Stimulated activated CD8-positive, alpha-beta memory T cell treated with anti-CD3 and anti-CD28 coated beads, Interleukin-15, amount 100 ng/mL, for 24 hours (primary cell): ENCODE measurements at places on chromosomes 11 and 22.

DNA sequence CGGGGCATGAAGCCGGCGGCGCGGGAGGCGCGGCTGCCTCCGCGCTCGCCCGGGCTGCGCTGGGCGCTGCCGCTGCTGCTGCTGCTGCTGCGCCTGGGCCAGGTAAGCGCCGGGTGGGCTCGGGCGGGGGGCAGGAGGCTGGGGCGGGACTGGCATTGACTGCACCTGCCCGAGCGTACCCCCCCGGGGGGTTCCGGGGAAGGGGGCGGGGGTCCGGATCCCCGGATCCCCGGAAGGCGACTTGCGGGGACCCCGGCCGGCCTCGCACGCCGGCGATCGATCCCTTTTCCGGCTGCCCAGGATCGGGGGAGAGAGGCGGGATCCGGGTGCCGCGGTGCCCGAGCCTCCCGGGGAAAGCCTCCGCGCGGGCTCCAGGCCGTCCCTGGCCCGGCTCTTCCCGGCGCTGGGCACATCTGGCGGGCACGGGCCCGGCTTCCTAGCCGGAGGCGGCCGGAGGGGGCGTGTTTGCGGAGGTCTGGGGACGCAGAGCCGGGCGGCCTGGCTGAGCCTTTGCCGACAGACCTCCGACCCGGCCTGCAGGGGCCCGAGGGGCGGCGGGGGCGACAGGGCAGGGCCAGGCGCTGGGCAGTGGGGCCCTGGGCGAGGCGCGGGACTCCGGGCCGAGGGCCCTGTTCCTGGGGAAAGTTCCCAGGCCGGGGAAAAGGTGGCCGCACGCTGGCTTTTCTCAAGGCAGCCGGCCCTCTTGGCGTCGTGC, 705 bp downstream of the PTPRJ start:
- no peak for DNase-seq

GRCh38 chr11:117107701-117108590, 9.7 kb upstream of the SIK3 start:
- DNase-seq, result no peak

GRCh38 chr22:17783312-17783711, 9.0 kb upstream of the BID start:
- no peak for DNase-seq

DNA sequence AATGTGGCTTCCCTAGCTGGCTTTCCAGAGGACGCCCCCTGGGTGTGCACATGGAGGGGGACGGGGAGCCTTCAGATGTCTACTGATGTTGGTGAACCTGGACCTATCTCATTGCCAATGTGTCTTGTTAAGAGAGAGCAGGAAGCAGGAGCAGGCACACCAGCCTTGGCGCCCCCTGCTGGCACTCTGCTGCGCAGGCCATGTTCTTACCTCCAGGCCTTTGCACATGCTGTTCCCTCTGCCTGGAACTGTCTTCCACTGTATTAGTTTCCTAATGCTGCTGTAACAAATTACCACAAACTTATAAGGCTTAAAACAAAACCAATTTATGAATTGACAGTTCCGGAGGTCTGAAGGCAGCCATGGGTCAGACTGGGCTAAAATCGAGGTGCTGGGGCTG, 23.6 kb upstream of the MN1 start:
- DNase-seq, result no peak

DNA sequence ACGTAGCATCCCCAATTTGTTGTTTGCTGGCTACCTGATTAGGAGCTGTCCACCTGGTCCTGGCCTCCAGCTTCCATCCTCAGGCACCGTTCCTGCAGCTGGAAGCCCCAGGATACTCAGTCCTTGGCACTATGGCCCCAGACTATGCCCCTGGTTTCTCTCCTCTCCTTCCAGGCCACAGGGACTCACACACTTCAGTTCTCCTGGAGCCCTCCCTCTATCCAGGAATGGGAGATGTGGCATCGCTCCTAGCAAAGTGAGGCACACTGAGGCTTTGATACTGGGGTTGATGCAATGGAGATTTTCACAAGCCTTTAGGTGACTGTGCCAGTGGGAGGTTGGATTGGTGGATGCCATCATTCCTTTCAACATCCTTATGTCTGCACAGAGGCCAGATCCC, 142.8 kb upstream of the B3GAT1 start:
- no peak for DNase-seq

- DNase-seq, result no peak
Observed at GRCh38 chr11:115942011-115942410, 437.8 kb upstream of the CADM1 start.

GRCh38 chr11:2305788-2306451, 4.1 kb downstream of the TSPAN32 start:
- no peak for DNase-seq

- DNase-seq, result no peak
Observed at GRCh38 chr22:38941488-38941987, 15.9 kb upstream of the APOBEC3A start.

DNA sequence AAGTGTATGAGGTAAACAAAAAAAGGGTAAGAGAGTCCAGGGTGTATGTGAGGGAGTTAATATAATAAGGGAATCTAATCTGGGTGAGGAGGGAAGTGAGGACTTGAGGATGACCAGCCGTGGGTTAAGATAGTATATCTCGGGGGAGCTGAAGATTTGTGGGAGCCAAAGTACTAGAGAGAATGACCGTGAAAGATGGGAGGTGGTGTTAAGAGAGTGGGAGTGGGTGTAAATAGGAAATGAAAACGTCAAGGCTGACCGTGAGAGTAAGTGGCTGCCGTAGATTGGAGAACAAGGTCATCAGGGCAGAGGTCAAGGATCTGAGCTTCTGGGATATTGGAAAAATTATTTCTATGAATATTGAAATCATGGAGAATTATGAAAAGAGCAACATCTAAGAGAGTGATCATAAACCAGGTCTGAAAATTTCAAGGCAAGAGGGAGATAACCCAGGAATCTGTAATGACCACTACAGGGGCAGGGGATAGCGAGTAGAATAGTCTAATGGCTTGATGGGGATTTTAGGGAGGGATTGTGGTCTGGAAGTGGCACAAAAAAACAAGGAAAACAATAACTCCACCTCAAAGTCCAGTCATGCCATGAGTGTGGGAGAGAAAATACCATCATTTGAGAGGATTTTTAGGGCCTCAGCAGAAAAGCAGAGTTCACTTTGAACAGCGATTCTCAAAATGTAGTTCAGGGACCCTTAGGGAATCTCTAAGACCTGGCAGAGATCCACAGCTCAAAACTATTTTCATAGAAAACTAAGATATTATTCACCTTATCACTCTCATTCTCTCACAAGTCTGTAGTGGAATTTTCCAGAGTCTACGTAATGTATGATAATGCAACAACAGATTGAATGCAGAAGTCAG, 72.0 kb downstream of the PRR5L start:
- no peak for DNase-seq

GRCh38 chr11:74492974-74493790, at the start of gene LIPT2:
TSS of gene LIPT2 (minus strand) at chr11:74493724. CDS start at chr11:74493703, 21 bp downstream.
- peak; percentile 89 for DNase-seq

DNA sequence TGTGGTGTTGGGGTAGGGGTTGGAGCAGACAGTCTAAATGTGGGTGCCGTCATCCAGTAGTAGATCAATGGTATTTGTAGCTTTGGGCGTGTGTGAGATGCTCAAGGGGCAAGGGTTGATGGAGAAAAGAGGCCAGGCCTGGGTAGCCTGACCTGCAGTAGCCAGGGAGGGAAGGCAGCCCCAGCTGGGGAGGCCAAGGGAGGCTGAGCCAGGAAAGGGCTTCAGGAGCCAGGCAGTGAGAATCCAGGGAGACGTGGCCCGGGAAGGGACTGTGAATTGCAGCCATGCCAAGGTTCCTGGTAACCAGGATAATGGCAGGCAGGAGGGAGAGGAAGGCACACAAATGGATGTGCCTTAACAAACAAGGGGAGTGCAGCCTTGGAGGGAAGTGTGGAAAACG, 2.5 kb upstream of the DERL3 start:
- no peak for DNase-seq

GRCh38 chr11:112219476-112220232, 6.6 kb upstream of the PTS start:
- no peak for DNase-seq

DNA sequence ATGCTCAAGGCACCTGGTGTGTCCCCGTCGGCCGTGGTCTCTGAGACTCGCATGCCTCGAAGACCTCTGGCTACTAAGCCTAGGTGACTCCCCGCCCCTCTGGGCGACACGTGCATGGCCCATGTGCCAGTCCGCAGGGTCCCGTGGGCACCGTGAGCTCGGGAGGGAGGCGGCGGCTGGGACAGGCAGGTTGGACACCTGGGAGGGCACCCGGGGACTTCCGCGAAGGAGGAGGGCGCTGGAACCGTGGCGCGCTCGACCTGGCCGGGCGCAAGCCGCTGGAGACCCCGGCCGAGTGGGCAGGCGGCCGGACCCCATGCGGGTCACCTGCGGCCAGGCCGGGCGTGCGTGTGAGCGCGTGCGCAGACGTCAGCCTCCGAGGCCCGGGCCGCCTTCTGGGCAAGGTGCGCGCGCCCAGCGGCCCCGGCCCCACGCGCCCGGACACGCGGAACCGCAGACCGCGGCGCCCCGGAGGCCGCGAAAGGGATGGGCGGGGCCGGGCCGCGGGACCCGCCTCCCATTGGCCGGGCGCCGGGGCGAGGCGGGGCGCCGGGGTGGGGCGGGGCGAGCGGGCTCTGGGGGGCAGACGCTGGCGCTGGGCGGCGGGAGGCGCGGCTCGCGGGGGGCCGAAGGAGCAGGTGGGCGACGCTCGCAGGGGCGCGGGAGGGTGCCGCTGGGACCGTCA, 579 bp upstream of the RASD2 start:
- DNase-seq, result peak; percentile 54

GRCh38 chr11:36373016-36374010, 77.2 kb downstream of the PRR5L start:
- DNase-seq, result no peak

- no peak for DNase-seq
Observed at GRCh38 chr11:79263001-79263400, 177.8 kb downstream of the TENM4 start.

DNA sequence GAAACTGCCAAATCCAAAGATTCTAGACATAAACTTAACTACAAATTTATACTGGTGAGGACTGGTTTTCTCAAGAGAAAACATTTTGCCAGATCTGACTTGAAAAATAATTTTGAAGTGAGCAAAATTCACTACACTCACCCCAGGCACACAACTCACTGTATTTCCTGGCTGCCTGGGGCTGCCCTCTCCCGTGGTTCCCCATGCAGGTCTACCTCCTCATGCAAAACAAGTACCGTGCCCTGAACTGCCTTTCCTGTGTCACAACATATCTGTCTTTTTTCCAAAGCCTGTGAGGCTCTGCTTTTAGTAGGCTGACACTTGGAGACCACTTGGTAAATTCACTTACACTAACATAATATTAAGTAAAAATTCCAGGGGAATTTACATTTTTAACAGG, 76.4 kb downstream of the LIF start:
- DNase-seq, result no peak

GRCh38 chr11:70048279-70049024, 29.7 kb upstream of the ANO1 start:
- DNase-seq, result no peak

DNA sequence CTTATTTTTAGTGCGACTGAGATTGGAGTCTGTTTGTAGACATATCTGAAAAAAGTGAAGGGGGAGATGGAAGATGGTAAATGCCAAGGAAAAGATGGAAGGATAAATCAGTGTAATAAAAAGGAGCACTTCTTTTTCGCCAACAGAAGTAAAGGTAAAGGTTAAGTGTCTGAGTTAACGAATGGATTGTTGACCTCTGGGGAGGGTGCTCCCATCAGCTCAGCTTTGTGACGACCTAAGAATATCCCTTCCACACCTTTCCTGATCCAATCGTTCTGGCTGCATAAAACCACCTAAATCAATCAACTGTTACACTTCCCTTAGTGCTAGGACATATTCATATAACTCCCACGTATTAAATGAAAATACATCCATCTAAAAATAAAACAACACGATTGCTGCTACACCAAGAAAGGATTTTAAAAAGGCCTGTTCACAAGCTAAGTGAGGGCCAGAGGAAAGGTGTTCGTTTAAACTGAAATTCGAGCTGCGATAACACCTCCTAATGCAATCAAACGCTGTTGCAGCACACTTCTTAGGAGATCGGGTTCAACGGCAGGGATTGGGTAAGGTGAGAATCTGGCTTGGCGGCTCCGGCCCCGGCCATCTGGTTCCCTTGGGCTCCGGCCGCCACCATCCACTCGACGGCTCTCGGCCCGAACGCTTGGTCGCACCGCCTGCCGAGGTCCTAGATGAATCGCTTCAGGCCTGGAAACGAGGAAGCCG, 658 bp downstream of the C11orf71 start:
- no peak for DNase-seq

- DNase-seq, result no peak
Observed at GRCh38 chr11:20544603-20545237, 54.7 kb upstream of the SLC6A5 start.

GRCh38 chr11:59963733-59964132, at the start of gene OOSP4A:
TSS of gene OOSP4A (plus strand) at chr11:59964033. CDS start at chr11:59964033, 0 bp downstream.
- DNase-seq, result no peak

DNA sequence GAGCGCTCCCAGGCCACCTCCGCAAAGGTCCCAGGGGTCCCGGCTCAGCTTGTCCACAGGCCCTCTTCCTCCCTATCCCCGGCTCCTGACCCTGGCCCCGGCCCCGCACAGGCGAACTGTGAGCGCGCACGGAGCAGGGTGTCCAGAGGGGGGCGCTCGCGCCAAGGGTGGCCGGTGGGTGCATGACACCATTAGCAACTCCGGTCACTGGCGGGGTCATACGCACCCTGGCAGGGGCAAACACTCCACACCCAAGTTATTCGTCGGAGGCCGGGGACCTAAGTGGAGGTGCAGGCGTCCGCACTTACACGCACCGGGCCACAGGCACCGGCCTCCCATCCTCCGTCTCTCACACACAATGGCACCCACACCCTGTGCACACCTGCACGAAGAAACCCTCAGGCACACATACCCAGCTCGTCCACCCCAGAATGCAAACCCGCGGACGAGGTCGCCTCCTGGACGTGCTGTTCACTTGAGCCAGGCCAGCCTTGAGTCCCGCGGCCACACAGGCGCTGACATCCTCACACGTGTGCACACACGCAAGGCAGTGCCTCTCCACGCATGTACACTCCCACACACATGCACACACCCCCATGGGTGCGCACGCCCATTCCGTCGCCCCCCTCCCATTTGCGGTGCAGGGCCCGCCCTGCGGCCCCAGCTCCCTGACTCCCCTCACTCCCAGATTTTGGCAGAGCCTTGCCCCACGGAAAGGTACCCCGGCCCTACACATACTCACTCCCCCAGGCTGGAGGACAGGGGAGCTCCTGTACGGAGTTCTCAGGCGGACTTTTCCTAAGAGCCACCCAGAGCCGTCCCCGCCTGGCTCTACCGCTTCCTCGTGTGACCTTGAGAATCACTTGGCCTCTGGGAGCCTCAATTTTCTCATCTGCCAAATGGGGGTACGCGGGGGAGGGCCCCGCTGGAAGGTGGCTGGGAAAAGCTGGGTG, at the start of gene RASGRP2:
TSS of gene RASGRP2 (minus strand) at position 552 of the 953 bp plus-strand sequence. CDS start 1,276 bp downstream, outside the sequence.
- DNase-seq, result peak; percentile 64

GRCh38 chr11:123362941-123363340, 67.1 kb upstream of the GRAMD1B start:
- no peak for DNase-seq
